ENCODE measurements at places on chromosomes 7 and 10.

- no peak for DNase-seq
These were observed 128.5 kb upstream of the PFKP start for GRCh38 chr10:2938869-2939268.

- no peak for DNase-seq
These were observed 24.8 kb downstream of the STYXL1 start for GRCh38 chr7:76023002-76023401.

DNA sequence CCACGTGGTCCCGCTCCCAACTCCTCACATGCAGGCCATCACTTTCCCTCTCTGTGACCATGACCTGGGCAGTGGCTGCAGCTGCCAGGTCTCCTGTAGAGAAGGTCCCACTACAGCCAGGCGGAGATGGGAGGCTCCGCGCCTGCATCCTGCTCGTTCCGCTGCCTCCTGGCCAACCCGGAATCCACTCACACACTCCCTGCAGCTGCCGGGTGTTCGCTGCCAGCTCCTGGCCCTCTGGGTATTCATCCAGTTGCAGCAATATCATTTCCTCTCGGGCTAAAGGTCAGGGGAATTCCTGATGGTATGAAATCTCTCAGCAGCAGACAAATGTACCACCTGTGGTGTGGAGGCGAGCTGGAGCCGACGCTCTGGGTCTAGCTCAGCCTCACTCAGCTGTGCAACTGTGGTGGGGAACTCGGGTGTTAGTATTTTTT is 65.7 kb downstream of the TLL2 start:
- DNase-seq = no peak

GRCh38 chr7:45061806-45062425 is 26.9 kb downstream of the NACAD start:
- DNase-seq = no peak

DNA sequence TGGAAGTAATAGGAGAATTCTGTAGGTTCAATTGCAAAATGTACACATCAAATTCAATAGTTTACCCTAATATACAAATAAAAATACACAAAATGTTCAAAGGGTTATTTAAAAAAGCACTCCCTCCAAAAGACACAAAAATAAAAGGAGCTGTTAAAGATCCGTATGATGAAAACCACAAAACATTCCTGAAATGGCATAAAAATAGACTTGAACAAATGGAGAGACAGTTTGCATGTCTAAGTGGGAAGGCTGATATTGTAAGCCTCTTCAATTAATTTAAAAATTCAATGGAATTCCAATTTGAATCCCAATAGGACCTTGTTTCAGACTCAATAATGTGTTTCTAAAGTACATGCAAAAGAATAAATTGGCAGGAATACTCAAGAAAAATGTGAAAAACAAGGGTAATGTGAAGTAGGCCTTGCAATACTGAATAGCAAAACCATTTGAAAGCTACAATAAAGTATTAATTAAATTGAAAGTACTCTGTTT is 38.0 kb upstream of the INSYN2A start:
- DNase-seq = no peak

DNA sequence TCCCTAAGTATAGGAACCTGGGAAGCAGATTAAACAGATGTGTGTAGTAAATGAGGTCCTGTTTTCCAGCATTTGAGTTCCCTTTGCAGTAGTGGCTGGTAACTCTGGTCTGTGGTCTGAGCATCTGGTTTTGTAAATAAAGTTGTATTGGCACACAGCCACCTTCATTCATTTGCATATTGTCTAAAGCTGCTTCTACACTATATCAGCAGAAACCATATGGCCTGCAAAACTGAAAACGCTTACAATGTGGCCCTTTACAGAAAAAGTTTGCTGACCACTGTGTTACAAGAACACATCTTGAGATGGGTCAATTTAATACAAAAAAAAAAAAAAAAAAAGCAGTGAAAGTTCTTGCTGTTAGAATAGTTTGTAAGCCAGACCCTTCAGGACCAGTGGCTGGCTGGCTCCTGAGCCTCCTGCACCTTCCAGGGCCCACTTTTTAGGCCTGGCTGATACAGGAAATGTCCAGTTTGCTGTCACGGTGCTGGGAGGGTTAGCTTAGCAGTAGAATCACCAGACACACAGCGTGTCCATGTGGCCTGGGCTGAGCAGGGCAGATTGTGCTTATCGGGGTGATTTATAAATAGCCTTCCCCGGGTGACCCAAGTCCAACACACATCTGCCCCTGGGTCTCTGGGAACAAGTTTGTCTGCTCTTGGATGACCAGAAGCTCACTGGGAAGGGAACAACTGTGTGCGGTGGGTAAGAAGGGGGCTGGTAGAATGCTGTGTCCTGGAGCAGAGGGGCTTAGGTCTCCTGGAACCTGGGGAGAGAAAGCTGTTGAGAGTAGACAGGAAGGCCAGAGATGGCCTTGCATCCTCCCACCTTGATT is 1.4 kb downstream of the C10orf71 start:
- DNase-seq = no peak

GRCh38 chr7:9958486-9958885 is 1015.2 kb upstream of the PHF14 start:
- DNase-seq = no peak

- DNase-seq = no peak
These were observed 58.5 kb downstream of the CADPS2 start for GRCh38 chr7:122827763-122828162.

- DNase-seq = no peak
These were observed 28.6 kb upstream of the C10orf67 start for GRCh38 chr10:23373156-23373555.

- DNase-seq = no peak
These were observed 2.0 kb downstream of the XRCC2 start for GRCh38 chr7:152673897-152674296.

- DNase-seq = no peak
These were observed 73.4 kb upstream of the CUX1 start for GRCh38 chr7:101743995-101744360.

DNA sequence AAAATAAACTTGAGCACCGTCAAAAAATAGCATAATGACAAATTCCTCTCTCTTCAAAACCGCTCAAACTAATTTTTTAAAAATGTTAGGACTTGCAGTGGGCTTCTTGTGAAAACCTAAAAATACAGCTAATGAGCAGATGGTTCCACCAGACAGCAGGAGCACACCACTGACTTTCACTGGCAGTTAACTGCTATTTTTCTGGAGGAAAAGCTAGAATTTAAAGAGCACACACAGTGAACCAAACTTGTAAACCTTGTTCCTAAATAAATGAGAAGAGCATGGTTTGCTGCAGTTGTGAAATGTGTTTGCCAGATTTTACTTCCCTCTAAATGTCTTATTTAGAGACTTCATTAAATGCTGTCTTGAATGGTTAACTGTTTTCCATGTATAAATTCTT is 143.9 kb downstream of the RAPGEF5 start:
- no peak for DNase-seq

Measured in activated naive CD8-positive, alpha-beta T cell treated with anti-CD3 and anti-CD28 coated beads for 36 hours (primary cell).